Sciatic nerve (tissue), 2 donors: ENCODE measurements at places on chromosomes 4 and X. TPM values are rescaled to one million over a fixed set of nuclear protein-coding genes. Genes with fewer than 3 reads are reported as not detected.

CCDC120 gene
- total RNA-seq = 7.9 TPM

EXOC1 gene
- total RNA-seq = 51.0 TPM

PRRG1 gene
- 28.9 TPM for total RNA-seq

ATP1B4 gene
- not detected for total RNA-seq

XAGE1A gene
- total RNA-seq = not detected

MAGEB2 gene
- not detected for total RNA-seq

HTRA3 gene
- 23.7 TPM for total RNA-seq

CYTL1 gene
- total RNA-seq = 8.3 TPM

NLGN3 gene
- total RNA-seq = 20.6 TPM

SPANXB1 gene
- total RNA-seq = not detected

TLR10 gene
- 1.6 TPM for total RNA-seq

GPR173 gene
- 13.2 TPM for total RNA-seq

MRFAP1 gene
- 276 TPM for total RNA-seq

ZNF827 gene
- 13.3 TPM for total RNA-seq

CC2D2A gene
- total RNA-seq = 35.6 TPM

NOCT gene
- total RNA-seq = 4.1 TPM

DEFB131A gene
- total RNA-seq = not detected

TLR3 gene
- total RNA-seq = 15.2 TPM

MAGEA11 gene
- not detected for total RNA-seq

GRIA2 gene
- total RNA-seq = 16.6 TPM
